ENCODE measurements at places on chromosomes 2 and 18.
A peak's percentile ranks its signal among the peaks of the same experiment; 100 is the strongest.

DNA sequence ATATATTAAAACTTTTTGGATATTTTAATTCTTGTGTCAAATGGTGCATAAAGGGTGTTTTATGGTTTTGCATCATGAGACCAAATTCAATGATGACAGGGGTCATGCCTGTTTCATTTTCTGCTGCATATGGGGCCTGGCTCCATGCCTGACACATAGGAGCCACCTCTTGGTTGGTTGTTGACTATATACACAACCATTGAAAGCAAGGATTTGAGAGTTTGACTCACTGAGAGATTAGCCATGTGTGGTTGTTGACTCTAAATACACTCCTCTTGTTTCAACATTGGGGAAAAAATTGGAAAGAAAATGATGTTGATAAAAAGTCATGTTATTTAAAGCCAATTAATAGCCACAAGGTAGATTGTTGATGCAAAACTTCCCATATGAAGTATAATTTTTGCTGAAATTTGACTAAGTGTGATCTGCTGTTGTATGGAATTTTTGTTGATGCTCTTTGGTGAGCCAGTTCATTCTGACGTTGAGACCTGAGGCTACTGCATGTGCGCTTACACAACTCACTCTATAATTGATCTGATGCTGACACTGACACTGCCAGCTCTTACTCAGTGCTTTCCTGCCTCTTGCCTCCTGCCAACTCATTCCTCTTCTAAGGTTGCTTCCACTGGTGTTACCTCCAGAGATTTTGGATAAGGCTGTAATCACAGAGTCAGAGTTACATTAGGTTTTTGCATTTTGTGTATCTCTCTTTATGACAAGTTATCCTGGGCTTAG lies 446.2 kb upstream of the SLC14A2 start:
- DNase-seq: no peak

- DNase-seq: no peak
Observed at GRCh38 chr2:36567711-36568408, 30.1 kb downstream of the FEZ2 start.

- no peak for DNase-seq
Observed at GRCh38 chr2:64626963-64627760, 26.6 kb downstream of the SERTAD2 start.

- no peak for DNase-seq
Observed at GRCh38 chr2:72713857-72714256, 112.0 kb downstream of the EXOC6B start.

- DNase-seq: no peak
Observed at GRCh38 chr2:75844651-75845050, 133.9 kb upstream of the GCFC2 start.

- peak; percentile 68 for DNase-seq
Observed at GRCh38 chr2:44836174-44836573, 105.3 kb upstream of the SIX3 start.

- no peak for DNase-seq
Observed at GRCh38 chr2:173412628-173413027, 58.0 kb downstream of the CDCA7 start.

DNA sequence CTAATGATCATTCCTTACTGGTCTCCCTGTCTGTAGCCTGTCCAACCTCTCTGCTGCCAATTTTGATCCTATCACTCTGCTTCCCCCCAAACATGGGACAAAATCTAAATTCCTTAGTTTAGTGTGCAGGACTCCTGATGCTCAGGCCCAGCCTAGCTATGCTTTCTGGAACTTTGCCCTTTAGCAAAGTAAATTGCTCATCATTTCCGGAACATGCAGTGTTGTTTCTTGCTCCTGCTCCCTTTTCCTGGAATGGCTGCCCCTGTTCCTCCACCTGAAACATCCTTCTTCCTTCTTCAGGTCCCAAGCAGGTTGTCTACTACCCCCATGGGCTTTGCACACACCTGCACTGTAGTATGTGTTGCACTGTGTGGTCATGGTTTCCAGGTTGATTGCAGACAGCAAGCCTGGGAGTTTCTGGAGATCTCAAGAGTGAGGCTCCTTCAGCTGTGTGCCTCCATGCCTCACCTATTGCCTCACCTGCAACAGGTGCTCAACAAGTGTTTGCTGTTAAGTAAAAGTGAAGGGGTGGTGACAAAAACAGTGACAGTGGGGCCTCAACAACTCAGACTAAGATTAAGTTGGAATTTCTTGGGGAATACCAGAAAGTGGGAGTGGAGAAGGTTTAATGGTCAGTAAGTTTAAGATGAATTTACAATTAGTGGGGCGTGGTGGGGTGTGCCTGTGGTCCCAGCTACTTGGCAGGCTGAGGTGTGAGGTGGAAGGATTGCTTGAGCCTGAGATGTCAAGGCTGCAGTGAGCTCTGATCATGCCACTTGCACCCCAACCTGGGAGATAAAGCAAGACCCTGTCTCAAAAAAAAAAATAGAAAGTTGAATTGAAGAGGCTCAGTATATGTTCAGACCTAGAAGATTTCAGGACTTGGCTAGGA lies 120.0 kb downstream of the DNAH6 start:
- no peak for DNase-seq

DNA sequence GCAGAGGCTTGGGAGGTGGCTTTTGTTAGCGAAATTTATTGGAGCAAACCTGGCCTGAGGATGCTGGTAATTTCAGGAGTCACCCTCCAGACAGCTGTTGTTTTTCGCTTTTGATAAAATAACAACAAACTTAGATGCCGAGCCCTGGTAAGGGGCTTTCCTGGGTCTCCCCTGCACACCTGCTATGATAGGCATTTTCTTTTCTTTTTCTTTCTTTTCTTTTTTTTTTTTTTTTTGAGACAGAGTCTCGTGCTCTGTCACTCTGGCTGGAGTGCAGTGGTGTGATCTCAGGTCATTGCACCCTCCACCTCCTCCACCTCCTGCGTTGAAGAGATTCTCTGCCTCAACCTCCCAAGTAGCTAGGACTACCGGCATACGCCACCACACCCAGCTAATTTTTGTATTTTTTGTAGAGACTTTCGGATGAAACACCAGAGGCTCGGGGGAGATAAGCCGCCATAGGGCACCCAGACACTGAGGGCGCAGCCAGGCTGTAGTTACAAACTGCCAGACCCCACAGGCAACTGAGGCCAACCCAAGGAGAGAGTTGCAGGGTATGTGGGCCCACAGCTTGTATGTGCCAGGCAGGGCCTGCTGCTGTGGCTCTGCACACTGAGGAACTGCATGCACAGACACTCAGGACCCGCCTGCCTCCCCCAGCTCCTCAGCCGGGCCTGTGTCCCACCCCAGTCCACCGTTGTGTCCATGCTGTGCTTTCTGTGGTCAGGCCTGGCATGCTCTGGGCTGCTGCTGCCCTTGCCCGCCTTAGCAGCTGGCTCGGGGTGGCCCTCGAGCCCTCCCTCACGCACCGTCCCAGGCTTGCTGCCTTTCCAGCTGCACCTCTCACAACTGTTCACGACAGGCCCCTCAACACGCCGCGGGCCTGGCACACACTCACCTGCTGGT lies 3.9 kb downstream of the GYPC start:
- DNase-seq: no peak

DNA sequence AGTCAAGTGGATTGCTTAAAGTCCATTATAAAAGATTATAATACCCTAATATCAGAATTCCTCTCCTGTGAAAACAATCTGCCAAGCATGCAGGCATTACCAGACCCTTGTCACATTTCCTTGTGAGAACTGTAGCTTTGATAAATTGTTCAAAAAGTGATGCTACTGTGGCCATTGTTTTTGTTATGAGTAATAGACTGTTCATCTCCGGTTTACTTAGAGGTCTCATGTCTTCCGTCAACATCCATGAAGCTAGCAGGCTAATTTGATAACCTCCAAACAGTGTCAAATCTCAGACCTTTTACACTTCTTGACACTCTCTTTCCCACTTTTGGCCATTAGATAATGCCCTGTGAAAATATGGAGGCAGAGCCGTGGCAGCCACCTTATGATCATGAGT lies 342.7 kb downstream of the CPS1 start:
- no peak for DNase-seq

GRCh38 chr2:230323385-230324106 lies 3.4 kb upstream of the SP140L start:
- DNase-seq: no peak

DNA sequence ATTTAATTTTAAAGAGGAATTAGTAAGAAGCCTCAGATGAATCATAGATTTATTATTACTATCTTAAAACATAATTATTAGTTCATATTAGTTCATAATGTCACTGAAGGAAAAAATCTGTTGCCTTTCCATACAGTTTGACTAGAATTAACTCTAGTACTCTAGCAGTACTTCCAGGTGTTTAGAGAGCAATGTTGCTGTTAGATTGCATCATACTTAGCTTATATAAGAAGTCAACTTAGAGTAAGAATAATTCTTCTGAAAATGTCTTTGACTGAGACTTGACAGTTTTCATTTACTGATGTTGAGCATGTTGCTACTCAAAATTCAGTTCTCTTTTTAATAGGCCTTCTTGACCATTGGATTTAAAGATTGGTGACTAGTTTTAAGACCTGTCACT lies 4.7 kb downstream of the RAB3GAP1 start:
- DNase-seq: no peak

DNA sequence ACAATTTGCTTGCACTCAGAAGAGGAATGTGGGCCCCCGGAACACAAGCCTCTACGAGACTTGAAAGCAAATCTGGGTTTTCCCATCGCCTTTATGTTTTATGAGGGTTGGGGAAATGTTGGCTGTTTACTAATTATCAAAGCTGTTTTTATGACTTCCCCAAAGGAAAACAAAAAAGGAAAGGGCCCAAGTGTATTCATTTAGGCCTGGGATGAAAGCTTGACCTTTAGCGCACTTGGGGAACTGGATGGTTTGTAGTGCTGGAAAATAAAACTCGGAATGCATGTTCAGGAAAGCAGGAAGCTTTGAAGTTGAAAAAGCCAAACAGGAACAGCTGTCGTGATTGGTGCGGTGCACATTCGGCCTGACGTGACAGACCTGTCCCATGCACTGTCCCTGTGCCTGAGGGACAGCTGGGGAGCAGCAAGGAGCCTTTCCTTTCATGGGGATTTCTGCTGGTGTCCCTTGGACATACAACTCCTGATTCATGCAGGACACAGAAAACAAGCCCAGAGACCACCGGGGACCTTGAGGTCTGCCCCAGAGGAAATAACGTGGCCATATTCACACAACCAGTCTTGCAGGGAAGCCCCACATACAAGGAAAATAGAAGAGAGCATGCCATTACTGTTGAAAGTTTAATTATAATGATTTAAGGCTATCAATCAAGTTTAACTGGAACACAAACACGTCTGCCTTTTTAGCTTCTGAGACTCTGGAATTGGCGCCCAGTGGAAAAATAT lies 169.7 kb upstream of the APCDD1 start:
- DNase-seq: no peak

- DNase-seq: no peak
Observed at GRCh38 chr2:205760157-205760556, 77.9 kb downstream of the NRP2 start.

- DNase-seq: no peak
Observed at GRCh38 chr2:181125359-181125758, 145.0 kb downstream of the UBE2E3 start.

- peak; percentile 56 for DNase-seq
Observed at GRCh38 chr2:232901736-232902578, 31.9 kb downstream of the SNORC start.

DNA sequence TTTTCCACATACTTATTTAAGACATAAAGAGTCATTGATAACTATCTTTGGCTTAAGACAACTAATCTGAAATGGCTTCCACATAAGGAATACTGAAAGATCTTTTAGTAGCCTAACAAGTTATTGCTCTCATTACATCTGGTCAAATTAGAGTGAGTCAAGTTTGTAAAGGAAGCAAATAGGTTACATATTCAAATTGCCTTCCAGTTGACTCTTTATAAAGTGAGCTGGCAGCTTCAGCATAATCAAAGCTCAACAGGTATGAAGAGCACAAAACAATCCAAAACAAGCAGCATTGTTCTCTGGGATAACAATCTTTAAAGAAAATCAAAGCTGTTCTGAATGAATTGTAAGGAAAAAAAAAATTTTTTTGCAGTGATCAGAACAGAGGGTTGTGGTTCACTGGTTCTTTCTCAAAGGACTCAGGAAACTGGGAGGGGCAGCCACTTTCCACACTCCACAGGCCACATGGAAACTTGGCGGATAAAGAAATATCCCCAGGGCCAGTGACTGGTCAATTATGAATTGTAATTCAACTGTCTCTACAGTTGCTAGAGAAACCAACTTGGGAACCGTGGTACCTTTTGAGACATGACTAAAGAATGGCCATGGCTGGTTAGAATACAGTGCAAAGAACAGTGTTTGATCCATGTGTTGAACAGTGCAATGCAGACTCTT lies 369.3 kb upstream of the KCNH7 start:
- no peak for DNase-seq

GRCh38 chr18:75139226-75139911 lies 69.6 kb downstream of the PTGR3 start:
- no peak for DNase-seq

- DNase-seq: no peak
Observed at GRCh38 chr2:20815216-20815615, 7.7 kb downstream of the LDAH start.

DNA sequence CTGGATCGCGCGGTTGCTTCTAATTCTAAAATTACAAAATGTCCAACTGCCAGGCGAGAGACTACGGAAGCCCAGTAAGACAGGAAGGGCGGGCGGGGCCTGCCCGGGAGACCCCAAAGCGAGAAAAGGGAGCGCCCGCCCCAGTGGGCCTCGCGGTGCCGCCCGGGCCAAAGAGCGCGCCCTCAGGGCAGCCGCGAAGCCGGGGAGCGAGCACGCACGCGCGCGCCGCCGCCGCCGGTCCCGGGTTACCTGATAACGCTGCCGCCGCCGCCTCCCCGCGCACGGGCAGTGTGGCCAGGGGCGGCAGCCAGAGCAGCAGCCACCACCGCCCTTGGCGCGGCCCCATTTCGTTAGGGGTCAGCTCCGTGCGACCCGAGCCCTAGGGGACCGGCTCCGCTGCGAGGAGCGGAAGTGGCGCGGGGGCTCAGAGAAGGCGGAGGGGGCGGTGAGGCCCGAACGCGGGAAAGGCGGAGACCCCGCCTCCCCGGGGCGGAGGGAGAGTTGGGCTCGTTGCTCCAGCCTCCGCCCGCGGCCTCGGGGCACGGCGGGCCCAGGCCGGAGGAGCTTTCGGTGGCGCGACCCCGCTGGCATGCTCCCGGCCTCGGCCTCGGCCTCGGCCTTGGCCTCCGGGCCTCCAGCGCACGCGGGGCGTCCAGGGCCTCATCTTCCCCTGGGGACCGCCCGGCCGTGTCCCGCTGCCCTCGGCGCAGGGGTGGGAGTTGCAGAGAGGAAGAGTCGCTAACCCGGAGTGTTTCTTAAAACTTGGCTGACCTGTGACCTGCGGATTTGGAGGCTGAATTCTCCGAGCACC lies at the start of gene NEMP2:
Gene NEMP2, minus strand, starts transcription at position 413 of the 811 bp plus-strand sequence. Its CDS starts 67 bp downstream, at position 346.
- peak; percentile 81 for DNase-seq

DNA sequence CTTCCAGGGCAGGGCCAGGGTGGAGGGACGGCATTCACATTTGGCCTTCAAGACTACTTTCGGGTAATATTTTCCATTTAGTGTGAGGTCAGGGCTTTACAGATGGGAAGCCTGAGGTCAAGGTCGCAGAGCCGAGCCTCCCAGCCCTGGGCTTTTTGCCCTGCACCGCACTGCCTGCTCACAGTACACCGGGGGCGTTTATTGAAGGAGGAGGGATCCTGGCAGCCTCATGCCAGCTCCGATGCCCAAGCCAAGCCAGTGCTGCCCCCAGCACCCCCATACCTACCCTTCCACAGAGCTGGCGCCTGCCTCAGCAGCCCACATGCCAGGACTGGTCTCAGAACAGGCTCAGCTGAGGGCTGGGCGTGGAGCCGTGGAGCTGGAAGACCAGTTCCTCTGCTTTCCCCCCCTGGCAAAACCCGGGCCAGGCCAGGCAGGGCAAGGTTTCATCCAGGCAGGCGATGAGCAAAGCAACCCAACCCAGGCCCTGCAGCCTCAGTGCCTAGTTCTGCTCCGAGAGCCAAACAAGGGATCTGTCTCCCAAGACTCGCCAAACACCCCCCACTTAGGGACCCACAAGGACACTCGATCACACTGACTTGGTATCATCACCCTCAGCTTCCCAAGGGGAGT lies 11.9 kb downstream of the SDC1 start:
- no peak for DNase-seq

Data from stimulated activated CD4-positive, alpha-beta T cell treated with anti-CD3 and anti-CD28 coated beads, Interleukin-15, amount 100 ng/mL, for 48 hours (primary cell).